ENCODE measurements at places on chromosomes 1 and 21.

DNA sequence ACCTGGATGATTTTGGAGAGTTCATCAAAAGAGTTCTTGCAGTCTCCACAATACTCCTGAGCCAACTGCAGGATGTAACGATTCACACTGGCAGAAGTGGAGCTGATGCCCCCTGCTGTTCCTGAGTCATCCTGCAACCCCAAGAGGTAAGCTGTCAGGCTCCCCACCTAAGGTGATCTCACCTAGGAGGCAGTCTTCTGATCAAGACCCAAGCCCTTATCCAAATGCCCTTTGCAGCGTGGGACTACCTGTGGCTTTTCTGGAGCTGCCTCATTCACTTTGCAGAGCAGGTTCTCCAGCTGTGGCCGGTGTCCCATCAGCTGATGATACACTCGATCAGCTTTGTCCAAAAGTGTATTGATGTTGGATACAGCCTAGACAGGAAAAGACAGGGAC is 96.4 kb downstream of the UBR4 start:
- H3K36me3 ChIP-seq = peaks cover 40% of the 10 kb centered on the region
- H3K27ac ChIP-seq = no peak overlapping the region
- H3K4me1 ChIP-seq = no peaks in the 10 kb centered on the region
- peak; percentile 43 for DNase-seq
- H3K27me3 ChIP-seq = no peaks in the 10 kb centered on the region
- no peak overlapping the region for H3K4me3 ChIP-seq

DNA sequence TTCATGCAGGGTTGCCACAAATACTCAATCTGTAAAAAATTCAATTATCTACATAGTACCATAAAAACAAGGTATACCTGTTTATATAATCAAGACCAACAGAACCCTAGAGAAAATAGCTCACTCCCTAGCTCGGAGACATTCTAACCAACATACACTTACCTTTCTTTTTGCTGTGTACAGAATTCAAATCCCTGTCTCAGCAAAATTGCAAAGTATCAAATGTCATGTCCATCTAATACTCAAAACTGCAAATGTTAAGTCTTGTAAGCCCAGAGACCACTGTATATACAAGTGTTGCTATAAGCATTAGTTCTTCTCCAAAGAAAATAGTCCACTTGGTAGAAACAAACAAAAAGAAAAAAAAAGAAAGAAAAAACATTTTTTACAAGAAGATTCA is 16.2 kb upstream of the SELE start:
- H3K4me3 ChIP-seq = no peak overlapping the region
- H3K27ac ChIP-seq = no peak overlapping the region
- H3K27me3 ChIP-seq = no peaks in the 10 kb centered on the region
- no peaks in the 10 kb centered on the region for H3K36me3 ChIP-seq
- DNase-seq = no peak
- H3K4me1 ChIP-seq = no peaks in the 10 kb centered on the region

DNA sequence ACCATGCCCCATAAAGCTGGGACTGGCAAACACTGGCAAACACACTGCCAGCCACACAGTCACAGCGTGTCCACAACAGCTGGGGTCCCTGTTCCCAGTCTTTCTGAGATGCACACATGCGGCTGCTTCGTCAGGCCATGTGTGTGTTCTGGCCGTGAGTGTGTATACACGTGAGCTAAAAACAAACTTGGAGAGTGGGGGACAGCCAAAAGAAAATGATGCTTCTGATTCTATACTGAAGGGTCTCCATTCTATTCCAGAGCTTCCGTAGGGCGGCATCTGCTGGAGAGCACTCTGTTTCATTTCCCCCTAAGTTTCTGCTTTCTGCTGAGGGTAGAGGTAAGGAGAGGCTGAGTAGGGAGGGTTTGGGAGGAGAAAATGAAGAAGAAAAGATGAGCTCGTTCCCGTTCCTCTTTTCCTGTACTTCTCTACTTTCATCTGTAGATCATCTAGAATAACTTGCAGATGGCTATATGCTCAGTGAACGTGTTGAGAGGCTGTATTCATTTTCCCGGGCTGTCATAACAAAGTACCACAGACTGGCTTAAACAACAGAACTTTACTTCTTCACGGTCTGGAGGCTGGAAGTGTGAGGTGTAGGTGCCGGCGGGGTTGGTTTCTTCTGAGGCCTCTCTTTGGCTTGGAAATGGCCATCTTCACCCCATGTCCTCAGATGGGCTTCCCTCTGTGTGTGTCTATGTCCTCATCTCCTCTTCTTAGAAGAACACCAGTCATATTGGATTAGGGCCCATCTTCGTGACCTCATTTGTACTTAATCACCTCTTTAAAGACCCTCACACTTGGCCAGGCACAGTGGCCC is 151.6 kb downstream of the TOMM20 start:
- no peaks in the 10 kb centered on the region for H3K27me3 ChIP-seq
- peaks cover 19% of the 10 kb centered on the region for H3K4me1 ChIP-seq
- DNase-seq = no peak

DNA sequence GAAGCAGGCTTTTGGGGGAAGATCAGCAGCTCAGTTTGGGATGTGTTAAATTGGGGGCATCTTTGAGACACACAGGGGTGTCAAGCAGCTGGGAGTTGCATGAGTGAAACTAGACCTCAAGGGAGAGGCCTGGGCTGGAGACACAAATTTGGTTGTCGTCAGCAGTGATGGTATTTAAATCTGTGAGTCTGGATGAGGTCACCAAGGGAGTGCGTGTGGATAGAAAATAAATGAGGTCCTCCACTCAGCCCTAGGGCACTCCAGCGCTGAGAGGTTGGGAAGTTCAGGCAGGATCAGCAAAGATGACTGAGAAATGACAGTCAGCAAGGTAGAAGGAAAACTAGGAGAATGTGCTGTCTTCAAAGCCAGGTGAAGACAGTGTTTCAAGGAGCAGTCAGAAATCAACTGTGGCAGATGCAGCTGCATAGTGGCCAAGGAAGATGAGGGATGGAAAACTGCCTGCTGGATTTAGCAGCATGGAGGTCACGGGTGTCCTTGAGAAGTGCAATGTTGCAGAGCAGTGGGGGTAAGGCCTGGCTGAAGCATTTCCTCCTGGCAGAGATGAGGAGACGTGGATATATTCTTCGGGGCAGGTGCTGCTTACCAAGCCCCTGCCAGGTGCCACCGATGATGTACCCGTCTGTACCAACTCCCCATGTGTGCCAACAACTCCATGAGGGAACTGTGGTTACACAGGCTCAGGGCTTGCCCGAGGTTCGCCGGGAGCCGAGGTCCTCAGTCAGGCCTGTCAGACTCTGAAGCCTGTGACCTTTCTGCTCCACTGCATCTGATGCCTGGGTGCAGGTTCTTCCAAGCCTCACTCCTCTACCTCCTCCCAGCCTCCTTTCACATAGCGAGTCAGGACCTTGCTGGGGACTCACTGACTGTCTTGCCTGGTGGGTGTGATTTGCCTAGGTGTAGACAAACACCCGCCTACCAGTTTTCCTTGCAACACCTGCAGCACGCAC is 11.3 kb downstream of the MAP7D1 start:
- H3K4me3 ChIP-seq = no peak overlapping the region
- H3K27ac ChIP-seq = no peak overlapping the region
- H3K36me3 ChIP-seq = no peaks in the 10 kb centered on the region
- no peak for DNase-seq
- H3K27me3 ChIP-seq = no peaks in the 10 kb centered on the region

- DNase-seq = peak; percentile 94
- H3K36me3 ChIP-seq = no peaks in the 10 kb centered on the region
- peak within 1 kb of the TSS; percentile 89 for H3K4me3 ChIP-seq
- H3K27ac ChIP-seq = peak within 1 kb of the TSS; percentile 99
These were observed at the start of gene VAMP3 for GRCh38 chr1:7770997-7771822. Gene VAMP3 (plus strand): TSS chr1:7771296. CDS start chr1:7771384, 88 bp downstream.

GRCh38 chr1:18229625-18230024 is 122.0 kb downstream of the IGSF21 start:
- DNase-seq = no peak
- peaks cover 4% of the 10 kb centered on the region for H3K27me3 ChIP-seq
- no peaks in the 10 kb centered on the region for H3K4me1 ChIP-seq
- H3K36me3 ChIP-seq = no peaks in the 10 kb centered on the region

DNA sequence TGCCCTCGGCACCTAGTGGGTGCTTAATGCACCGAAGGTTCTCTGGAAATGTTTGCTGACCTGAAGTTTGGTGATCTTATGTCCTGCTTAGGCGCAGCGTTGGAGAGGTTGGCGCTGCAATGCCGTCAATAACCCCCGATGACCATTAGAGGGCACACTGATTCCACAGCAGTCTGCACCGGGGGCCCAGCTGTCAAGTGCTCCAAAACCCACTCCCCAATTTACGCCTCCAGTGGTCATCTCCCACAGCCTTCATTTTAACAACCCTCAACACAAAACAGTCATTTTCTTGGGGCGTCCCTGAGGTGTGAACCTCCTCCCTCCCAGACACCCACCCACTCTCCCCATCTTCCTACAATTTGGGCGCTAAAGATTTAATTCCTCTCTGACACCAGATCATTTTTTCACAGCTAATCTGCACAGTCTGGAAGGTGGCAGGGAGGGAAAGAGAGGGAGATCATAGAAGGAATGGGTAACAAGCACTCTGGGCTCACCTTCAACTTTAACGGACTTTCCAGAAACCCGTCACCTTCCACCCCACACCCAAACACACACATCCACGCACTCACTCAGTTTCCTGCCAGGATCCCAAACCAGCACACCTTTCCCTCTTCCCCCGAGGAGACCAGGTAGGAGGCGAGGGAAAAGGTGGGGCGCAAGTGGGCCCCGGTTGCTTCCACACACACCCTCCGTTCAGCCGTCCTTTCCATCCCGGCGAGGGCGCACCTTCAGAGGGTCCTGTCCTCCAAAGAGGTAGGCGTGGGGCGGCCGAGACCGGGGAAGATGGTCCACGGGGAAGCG is 570 bp upstream of the NPR1 start:
- H3K27ac ChIP-seq = no peak overlapping the region
- H3K4me3 ChIP-seq = no peak overlapping the region
- peaks cover 43% of the 10 kb centered on the region for H3K27me3 ChIP-seq
- H3K36me3 ChIP-seq = no peaks in the 10 kb centered on the region
- H3K4me1 ChIP-seq = peaks cover 13% of the 10 kb centered on the region
- peak; percentile 64 for DNase-seq

- peaks cover 4% of the 10 kb centered on the region for H3K4me1 ChIP-seq
- no peak overlapping the region for H3K27ac ChIP-seq
- no peaks in the 10 kb centered on the region for H3K27me3 ChIP-seq
- no peak overlapping the region for H3K4me3 ChIP-seq
- DNase-seq = no peak
- no peaks in the 10 kb centered on the region for H3K36me3 ChIP-seq
These were observed 64.4 kb upstream of the NEK2 start for GRCh38 chr1:211739671-211740411.

GRCh38 chr1:32341971-32342370 is 5.9 kb upstream of the MARCKSL1 start:
- H3K27ac ChIP-seq = no peak overlapping the region
- no peak for DNase-seq
- H3K4me1 ChIP-seq = peaks cover 23% of the 10 kb centered on the region
- H3K36me3 ChIP-seq = no peaks in the 10 kb centered on the region
- no peaks in the 10 kb centered on the region for H3K27me3 ChIP-seq

- H3K36me3 ChIP-seq = peaks cover 32% of the 10 kb centered on the region
- peak; percentile 99 for DNase-seq
- no peaks in the 10 kb centered on the region for H3K4me1 ChIP-seq
- H3K27me3 ChIP-seq = no peaks in the 10 kb centered on the region
These were observed at the start of gene TOMM20 for GRCh38 chr1:235128456-235129328. Gene TOMM20 (minus strand): TSS chr1:235128837. CDS start chr1:235128715, 122 bp downstream.
